Kidney epithelial cell (primary cell): ENCODE measurements at places on chromosomes 1 and 21. TPM values are rescaled to one million over a fixed set of nuclear protein-coding genes. Genes with fewer than 3 reads are reported as not detected.

The RBM11 gene
- 4.6 and 6.1 TPM in 2 replicates for total RNA-seq

The SELP gene
- not detected in 2 replicates for total RNA-seq

The TMEM79 gene
- 1.9 and 3.0 TPM in 2 replicates for total RNA-seq

The OR2T33 gene
- total RNA-seq, result not detected in 2 replicates

The LRRC53 gene
- not detected in 2 replicates for total RNA-seq

The PSMA5 gene
- 65.7 and 73.7 TPM in 2 replicates for total RNA-seq

The LCE1C gene
- total RNA-seq, result not detected in 2 replicates

The NUAK2 gene
- total RNA-seq, result 139 and 140 TPM in 2 replicates

The PRAMEF10 gene
- not detected in 2 replicates for total RNA-seq

The FCGR2B gene
- total RNA-seq, result not detected in 2 replicates

The ORC1 gene
- total RNA-seq, result 2.2 and 2.7 TPM in 2 replicates

The ANGPTL1 gene
- not detected in 2 replicates for total RNA-seq

The CELA2A gene
- total RNA-seq, result not detected in 2 replicates

The TMEM240 gene
- total RNA-seq, result 2.8 and 3.9 TPM in 2 replicates

The TRIM17 gene
- total RNA-seq, result 4.6 and 6.1 TPM in 2 replicates

The NRIP1 gene
- 52.6 and 57.2 TPM in 2 replicates for total RNA-seq

The ATP6V1G3 gene
- total RNA-seq, result not detected in 2 replicates

The HSF2BP gene
- total RNA-seq, result 3.4 and 3.5 TPM in 2 replicates

The GPR37L1 gene
- total RNA-seq, result 0.04 and 0.07 TPM in 2 replicates

The OR6P1 gene
- total RNA-seq, result not detected in 2 replicates

The CD101 gene
- 0.08 and 0.75 TPM in 2 replicates for total RNA-seq

The CDCA8 gene
- 3.1 and 4.0 TPM in 2 replicates for total RNA-seq

The DYNLT5 gene
- not detected in 2 replicates for total RNA-seq

The GPR52 gene
- 0.41 TPM in 1 of 2 replicates, not detected in the other for total RNA-seq

The FCRL2 gene
- not detected in 2 replicates for total RNA-seq

The PRAMEF18 gene
- total RNA-seq, result not detected in 2 replicates

The SHISAL2A gene
- total RNA-seq, result not detected in 2 replicates

The SLC2A5 gene
- total RNA-seq, result 0.07 TPM in 1 of 2 replicates, not detected in the other

The TSSK3 gene
- total RNA-seq, result not detected in 2 replicates

The CFAP74 gene
- total RNA-seq, result not detected in 2 replicates

The OR2T2 gene
- not detected in 2 replicates for total RNA-seq
